ENCODE measurements at places on chromosomes 5 and 9.
A peak's percentile ranks its signal among the peaks of the same experiment; 100 is the strongest.

- DNase-seq: no peak
Observed at GRCh38 chr9:9286001-9286400, 1326.8 kb downstream of the PTPRD start.

DNA sequence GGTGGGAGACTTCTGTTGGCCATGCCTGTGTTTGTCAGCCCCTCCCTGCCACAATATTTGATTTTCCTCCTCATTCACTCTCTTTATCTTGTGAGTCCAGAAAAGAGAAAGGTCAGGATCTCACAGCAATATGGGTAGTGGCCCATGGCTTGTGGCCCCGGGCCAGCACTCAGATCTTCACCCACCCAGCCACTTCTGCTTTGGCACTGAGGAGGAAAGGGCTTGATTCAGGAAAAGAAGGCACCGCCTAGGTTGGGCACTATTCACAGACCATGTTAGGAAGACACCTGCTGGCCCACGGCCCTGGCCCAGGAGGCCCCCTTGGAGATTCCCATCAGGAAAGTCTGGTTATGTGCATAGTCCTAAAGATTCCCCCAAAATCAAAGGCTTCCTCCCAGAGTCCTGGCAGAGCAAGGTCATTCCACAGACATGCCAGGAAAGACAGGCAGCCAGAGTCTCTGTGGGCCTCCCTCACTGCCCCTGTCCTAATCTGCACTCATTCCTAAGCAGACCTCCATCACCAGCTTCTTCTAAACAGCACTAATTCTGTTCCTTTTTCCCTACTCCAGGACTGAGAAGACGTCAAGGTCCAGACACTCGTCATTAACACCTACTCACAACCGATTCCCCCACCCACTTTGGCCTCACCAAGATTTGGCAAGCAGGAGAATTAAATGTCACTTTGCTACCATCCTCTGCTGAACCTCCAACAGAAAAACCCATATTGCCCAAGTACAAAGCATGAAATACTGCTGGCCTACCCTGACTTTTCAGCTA is 179.3 kb downstream of the DEPDC1B start:
- no peak for DNase-seq

DNA sequence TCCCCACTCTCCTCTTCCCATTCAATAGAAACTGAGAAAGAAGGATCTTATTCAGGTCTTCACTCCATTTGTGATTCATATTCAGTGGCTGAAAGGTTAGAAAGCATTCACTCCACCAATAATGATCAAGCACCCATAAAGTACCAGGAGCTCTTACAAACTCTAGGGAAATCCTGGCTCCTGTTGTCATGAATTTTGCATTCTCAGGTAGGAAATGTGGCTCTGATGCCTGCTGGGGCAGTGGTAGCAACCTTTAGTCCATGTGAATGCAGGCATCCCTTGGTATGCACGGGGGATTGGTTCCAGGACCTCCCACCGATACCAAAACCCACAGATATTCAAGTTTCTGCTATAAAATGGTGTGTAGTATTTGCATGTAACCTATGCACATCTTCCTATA is 3.6 kb upstream of the RORB start:
- no peak for DNase-seq

- no peak for DNase-seq
Observed at GRCh38 chr9:77977210-77977611, 54.4 kb downstream of the GNAQ start.

GRCh38 chr9:13281356-13282016 is 2.0 kb upstream of the MPDZ start:
- DNase-seq: no peak

DNA sequence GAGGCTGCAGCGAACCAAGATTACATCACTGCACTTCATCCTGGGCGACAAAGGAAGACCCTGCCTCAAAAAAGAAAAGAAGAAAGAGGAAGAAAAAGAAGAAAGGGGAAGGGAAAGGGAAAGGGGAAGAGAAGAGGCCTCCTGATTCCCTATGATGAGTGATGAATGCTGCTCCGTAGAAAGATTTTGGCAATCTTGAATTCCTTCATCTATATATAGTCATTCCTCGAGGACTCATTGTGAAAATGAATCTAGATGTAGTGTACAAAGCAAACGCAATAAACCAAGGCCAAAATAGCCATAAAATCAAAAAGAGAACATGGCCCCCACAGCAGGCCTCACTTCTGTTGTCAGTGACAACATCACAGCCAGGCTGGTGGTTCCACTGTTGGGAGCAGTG is 218.0 kb downstream of the DCP2 start:
- DNase-seq: no peak

DNA sequence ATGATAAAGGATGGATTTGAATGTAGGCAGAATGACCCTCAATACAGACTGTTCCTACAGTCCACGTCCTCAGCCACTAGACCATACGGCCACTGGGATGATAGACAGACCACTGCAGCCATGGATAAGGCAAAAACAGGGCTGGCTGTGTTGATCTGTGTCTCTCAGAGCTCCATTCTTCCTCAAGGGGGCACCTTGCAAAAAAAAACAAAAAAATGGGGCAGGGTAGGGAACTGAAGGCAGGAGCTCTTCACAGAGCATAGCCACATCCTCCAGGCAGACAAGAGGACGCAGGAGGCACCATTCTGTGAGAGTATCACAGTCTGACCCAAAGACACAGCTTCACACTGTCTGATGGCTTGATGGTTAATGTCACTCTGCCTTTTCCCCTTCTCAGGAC is 61.2 kb upstream of the GABRP start:
- DNase-seq: no peak

- DNase-seq: no peak
Observed at GRCh38 chr9:16823906-16824305, 46.6 kb downstream of the BNC2 start.

DNA sequence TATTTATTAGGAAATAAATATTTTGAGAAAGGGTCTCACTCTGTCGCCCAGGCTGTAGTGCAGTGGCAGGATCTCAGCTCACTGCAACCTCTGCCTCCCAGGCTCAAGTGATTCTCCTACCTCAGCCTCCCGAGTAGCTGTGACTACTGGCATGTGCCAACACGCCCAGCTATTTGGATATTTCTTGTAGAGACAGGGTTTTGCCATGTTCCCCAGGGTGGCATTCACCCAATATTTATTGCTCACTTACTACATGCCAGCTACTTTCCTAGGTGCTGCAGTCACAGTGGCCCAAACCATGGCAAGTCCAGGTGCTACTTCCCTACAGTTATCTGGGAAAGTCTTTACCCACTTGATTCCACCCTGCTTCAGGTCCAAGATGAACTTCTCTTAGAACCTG is 8.3 kb upstream of the MED7 start:
- no peak for DNase-seq

DNA sequence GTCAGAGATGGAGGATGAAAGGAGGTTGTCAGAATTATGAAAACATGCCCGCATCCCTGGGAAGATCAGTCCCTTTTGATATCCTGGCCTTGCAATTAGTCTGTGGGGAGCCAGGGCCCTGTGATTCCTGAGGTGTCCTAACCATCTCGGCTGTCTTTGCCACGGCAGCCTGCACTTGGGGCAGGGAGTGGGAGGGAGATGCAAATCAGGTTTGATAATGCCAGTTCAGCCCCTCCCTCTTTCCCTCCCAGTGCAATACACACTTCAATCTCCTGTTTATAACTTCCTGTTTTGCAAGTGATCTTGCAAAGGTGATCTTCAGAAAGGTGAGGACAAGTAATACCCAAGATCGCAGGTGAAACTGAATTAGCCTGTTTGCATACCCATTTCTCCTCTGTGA is 114.0 kb upstream of the ALDH1B1 start:
- DNase-seq: no peak

DNA sequence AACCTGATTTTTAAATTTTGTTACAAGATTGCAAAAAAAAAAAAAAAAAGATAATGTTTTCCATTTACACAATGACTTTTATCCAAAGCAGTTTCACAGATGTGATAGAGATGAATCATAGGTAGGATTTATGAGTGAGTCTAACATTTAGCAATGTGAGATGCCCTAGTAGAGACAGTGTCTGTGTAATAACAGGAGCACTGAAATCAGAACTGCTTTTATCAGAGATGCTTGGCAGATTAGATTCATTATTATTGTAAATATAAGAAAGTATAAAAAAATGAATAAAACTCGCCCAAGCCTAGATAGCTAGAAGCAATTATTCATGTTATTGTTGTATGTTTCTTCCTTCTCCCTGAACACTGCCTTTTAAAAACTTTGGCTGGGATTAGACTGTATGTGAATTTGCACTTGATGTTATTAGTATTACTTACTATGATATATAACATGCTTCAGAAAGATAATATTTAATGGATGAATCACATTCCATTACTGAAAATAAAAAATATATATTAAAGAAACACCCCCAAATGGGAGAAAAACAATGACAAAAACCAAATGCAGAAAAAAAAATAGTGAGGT is 567.3 kb upstream of the KLF4 start:
- DNase-seq: no peak

DNA sequence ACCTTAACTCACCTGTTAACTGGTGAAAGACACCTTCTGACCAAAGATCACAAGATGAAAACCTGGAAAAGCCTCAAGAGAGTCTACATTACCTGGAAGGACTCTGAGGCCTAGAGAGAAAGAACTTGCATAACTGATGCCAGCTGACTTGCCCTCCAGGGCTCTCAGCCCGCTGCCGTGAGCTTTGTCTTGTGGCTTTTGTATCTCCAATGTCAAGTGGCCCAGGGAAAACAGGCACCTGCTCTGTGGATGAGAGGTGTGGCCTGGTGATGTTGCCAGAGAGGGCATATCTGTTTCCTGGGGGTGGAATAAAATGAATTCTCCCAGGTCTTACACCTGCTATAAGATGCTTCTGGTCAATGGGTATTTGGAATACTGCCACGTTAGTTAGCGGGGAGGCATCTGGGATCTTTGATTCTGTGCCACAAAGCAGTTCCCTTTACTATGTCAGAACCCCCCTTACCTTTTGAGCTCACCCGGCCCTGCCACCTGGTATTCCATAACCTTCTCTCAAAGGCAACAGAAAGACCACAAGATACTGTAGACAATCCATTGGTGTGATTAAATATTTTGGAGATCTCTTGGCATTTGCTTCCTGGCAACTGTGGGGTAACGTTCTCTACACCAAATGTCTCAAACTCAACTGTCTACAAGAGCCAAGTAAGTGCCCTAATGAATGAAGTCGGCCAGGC is 54.9 kb upstream of the N4BP3 start:
- DNase-seq: no peak

- peak; percentile 38 for DNase-seq
Observed at GRCh38 chr5:124902097-124902821, 155.8 kb upstream of the ZNF608 start.

GRCh38 chr9:134602547-134603362 is 38.8 kb upstream of the COL5A1 start:
- no peak for DNase-seq

- DNase-seq: no peak
Observed at GRCh38 chr9:133124123-133124906, 3.3 kb upstream of the RALGDS start.

- DNase-seq: no peak
Observed at GRCh38 chr5:5483880-5484598, 61.6 kb downstream of the ICE1 start.

- no peak for DNase-seq
Observed at GRCh38 chr5:99929806-99930135, 605.4 kb upstream of the FAM174A start.

GRCh38 chr5:10894445-10895054 is 133.5 kb upstream of the DAP start:
- DNase-seq: no peak

- DNase-seq: no peak
Observed at GRCh38 chr5:54206580-54207229, 103.7 kb downstream of the ARL15 start.

DNA sequence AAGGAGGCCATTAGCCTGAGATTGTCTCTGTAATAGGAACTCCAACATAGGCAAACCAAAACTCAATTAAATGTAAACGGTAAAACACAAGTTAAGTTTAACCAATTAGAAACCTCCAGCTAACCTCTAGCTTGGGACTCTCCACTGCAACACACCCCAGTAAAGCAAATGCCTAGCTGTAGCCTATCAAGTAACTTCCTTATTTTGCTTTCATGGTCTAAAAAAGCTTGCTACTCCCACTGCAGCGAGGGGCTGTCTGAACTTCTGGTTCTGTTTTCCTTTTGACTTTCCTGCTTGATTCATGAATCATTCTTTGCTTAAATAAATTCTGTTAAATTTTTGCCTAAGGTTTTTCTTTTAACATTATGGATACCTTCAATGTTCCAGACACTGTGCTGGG is 24.4 kb upstream of the C5orf46 start:
- no peak for DNase-seq

All from NCI-H1694 (cell line).